ENCODE measurements at places on chromosomes 11 and 22.

DNA sequence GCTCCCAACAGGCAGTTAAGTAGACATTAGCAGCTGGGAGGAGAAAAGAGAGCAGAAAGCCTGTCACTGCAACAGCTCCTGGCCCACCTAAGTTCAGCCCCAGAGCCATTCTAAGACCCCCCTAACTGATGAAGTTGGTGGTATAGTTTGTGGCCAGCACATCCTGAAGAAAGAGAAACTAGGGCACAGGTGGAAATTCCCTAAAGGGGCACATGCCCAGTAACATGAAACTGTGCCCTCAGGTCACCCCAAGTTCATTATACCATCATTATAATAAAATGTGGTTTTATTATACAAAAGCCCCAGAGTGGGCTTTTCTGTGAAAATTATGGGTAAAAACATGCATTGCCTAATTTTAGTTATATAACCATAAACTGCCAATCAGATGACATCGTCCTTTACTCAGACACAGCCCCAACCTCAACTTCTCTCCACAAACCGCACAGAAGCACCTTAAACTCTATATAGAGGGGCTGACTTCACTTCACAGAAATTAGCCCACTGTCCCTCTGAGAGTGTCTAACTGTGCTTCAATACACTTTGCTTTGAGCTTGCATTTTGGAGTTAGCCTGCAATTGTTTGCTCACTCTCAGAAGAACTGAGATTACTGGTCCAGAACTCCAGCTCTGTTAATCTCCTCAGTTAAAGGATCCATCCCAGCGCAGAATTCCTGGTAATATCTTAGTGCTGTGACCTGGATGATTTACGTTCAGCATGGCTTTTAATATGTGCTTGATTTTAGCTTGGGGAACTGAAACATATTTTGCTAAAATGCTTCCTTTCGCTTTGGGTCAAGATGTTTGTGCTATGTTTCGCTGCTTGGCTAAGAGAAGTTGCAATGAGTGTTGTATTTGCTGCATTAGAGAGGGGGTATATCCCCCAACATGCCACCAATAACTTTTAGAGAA is 1.8 kb upstream of the APOL3 start:
- DNase-seq: no peak

DNA sequence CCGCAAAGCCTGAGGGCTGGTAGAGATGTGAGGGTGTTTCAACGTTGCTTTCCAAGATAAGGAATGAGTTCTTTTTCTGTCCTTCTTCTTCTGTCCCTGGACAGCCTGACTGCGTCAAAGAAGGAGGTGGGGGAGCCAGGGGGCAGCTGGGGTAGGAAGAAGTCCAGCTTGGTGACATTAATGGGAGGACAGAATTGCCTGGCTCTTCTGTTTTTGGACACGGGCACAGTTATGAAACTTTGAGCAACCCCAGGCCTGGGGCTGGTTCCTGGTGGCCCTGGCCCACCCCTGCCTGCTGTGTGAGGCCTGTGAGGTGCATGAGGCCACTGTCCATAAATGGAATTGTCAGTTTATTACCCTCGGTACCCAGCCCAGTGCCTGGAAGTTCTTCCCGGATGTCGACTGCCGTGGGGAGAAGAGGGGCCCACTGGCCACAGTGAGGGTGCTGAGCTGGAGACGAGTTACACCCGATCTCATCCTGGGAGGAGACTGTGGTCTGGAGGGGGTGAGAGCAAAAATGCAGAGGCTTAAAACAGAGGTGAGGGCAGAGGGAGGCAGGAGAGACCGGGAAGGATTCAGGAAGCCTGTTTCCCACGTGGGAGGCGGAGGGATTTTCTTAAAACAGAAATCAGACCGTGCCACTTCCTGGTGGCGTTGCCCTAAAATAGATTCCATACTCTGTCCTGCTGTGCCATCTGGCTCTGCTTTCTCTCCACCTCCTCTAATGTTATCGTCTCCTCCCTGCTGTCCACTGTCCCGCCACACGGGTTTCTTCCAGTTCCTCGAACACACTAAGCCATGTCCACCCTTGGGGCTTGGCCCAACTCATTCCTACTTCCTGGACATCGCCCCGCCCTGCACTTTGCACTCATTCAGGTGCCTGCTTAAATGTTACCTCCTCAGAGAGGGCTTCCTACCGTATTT is 59.7 kb upstream of the RASD2 start:
- no peak for DNase-seq

- DNase-seq: no peak
Observed at GRCh38 chr22:37300551-37301017, 18.3 kb downstream of the CYTH4 start.

- no peak for DNase-seq
Observed at GRCh38 chr11:65973439-65974110, 12.0 kb downstream of the SART1 start.

DNA sequence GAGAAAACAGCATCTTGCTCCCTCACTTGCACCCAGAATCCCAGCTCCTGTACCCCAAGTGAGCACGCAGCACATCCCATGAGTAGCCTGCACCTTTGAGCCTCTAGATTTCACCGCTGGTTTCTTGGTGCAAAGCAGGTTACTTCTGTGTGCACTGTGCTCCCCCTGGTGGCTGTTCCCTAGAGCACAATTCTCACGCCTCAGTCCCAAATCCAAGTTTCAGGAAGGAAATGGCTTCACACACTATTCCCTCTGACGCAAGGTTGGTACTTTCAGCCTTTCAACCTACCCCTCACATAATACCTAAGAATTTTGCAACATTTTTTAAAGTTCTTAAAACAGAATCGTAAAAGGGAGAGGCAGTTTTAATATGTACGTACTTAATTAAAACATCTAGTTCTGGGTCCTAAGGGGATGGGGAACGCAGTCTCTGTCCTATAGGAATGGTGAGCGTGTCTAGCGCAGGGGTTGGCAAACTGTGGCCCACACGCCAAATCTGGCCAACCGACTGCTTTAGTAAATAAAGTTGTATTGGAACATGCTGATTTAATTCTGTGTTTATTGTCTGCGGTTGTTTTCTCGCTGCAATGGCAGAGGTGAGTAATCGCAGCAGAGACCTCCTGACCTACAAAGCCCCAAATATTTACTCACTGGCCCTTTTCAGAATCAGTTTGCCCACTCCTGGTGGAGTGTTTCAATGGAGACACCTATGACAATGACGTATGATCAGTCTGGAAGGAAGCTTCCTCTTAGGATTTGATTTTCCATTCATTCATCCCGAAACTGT is 27.5 kb downstream of the DHCR7 start:
- no peak for DNase-seq

Measured in activated CD8-positive, alpha-beta memory T cell treated with anti-CD3 and anti-CD28 coated beads for 4 hours (primary cell).